Testis (tissue), 5 donors: ENCODE measurements at places on chromosomes 6 and 20. TPM values are rescaled to one million over a fixed set of nuclear protein-coding genes. Genes with fewer than 3 reads are reported as not detected.

Gene BPIFB4
- 1.1 TPM for total RNA-seq

DNA sequence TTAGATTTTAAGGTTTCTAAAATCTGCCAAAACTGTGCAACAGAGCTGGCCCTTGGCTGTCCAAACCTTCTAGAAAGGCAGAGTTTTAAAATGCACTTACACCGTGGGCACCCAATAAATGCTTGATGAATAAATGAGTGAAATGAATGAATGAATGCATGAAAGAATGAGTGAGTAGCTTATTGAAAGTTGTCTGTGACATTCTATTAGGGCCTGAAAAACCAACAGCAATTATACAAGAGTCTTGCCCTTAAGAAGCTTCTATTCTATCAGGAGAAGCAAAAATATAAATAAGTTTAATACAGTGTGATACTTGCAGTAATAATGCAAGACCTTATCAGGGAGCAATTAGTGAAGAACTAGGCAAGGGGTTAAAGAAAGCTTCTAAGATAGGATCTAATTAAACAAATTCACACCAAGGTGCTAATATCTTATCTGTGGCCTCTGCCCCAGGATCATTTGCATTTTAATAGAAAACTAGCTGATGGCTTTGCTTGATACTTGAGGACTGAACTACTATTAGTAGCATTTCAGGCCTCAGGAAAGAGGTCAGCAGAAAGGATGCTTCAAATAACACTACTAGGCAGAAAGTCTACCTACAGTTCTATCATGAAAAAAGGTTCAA lies 230.7 kb downstream of the GMPR start:
- H3K36me3 ChIP-seq, result no peaks in the 10 kb centered on the region
- H3K27me3 ChIP-seq, result no peaks in the 10 kb centered on the region
- H3K27ac ChIP-seq, result no peak overlapping the region
- peaks cover 6% of the 10 kb centered on the region for H3K4me1 ChIP-seq
- no peak overlapping the region for H3K4me3 ChIP-seq
- DNase-seq, result no peak

GRCh38 chr20:55580475-55580874 lies 424.8 kb downstream of the CBLN4 start:
- no peak overlapping the region for H3K4me3 ChIP-seq

- H3K36me3 ChIP-seq, result no peaks in the 10 kb centered on the region
- H3K4me3 ChIP-seq, result peak overlapping the region; percentile 46
- peak overlapping the region; percentile 75 for H3K27ac ChIP-seq
- no peaks in the 10 kb centered on the region for H3K27me3 ChIP-seq
Measured at GRCh38 chr6:26224940-26225847, 138.0 kb downstream of the HFE start.

Gene PLG
- not detected for total RNA-seq

Gene ZNF391
- 11.8 TPM for total RNA-seq

DNA sequence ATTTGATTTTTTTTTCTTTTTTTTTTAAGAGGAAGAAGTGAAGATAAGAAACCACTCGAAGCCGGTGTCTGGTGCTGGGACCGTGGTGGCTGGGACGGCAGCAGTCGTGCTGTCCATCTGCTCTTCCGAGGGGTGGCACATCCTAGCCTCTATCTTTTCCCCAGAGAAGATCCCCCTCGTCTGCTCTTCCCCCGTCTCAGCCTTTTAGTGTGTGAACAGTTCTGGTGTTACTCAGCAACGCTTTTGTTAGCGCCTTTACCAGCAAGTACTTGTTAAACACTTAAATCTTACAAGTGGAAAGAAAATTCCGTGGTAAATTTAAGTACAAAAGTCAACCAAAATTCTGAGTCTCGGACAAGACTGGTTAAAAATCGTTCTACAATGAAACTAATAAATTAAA lies 90.1 kb downstream of the RSPH3 start:
- H3K27ac ChIP-seq, result no peak overlapping the region
- H3K4me1 ChIP-seq, result no peaks in the 10 kb centered on the region

GRCh38 chr6:150228072-150228733 lies 85.4 kb downstream of the PPP1R14C start:
- DNase-seq, result no peak
- no peak overlapping the region for H3K4me3 ChIP-seq
- no peaks in the 10 kb centered on the region for H3K36me3 ChIP-seq
- no peaks in the 10 kb centered on the region for H3K27me3 ChIP-seq
- no peaks in the 10 kb centered on the region for H3K4me1 ChIP-seq

DNA sequence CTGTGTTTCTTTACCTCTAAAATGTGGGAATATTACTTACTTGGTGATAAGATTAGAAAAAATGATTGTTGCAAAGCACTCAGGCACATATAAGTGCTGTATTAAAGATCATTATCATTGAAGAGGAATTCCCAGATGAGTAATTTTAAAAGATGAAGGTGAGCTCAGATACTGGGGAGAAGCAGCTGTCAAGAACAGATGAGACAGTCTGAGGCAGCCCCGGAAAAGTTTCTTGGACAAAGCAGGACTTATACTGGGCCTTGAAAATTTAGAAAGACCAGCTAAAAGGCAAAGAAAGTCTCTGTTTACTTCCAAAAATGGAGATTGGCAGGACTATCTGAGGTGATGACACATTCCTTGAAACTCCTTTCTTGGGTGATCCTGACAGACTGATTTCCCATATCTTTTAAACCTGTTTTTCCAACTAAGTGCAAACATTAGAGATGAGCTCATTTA lies 93.8 kb upstream of the MARCKS start:
- no peaks in the 10 kb centered on the region for H3K36me3 ChIP-seq
- H3K4me3 ChIP-seq, result no peak overlapping the region
- no peaks in the 10 kb centered on the region for H3K27me3 ChIP-seq
- no peaks in the 10 kb centered on the region for H3K4me1 ChIP-seq
- no peak overlapping the region for H3K27ac ChIP-seq

Gene IL17F
- total RNA-seq, result not detected

Gene BCL2L1
- total RNA-seq, result 83.0 TPM

Gene MRPL14
- total RNA-seq, result 53.5 TPM

DNA sequence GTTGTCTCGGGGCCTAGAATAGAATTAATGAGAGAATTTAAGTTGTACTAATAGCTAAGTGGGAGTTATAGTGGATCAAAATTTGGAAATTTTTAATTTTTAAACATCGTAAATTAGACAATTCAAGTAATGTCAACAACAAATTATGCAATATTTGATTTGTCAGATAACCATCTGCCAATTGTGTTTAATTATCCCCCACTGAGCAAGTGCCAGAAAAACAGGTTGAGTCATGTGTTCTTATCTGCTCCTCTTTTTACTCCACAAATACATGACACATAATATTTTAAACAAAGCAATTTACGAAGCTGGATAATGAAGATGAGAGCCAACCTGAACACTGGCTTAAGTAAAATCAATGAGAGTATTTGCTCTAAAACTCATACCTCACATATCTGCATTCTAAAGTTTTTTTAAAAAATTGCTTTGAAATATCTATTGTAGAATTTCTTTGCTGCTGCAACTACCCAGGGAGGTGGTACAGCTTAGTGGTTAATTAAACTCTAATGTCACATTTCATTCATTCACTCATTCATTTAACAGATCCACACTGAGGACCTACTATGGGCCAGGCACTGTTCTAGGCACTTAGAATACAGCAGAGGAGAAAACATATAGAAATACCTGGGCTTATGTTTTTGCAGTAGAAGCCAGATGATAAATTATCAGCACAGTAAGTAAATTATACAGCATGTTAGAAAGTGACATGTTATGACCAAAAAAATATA lies 57.1 kb upstream of the MAP7 start:
- no peaks in the 10 kb centered on the region for H3K27me3 ChIP-seq
- no peak overlapping the region for H3K27ac ChIP-seq
- H3K4me1 ChIP-seq, result peaks cover 24% of the 10 kb centered on the region
- DNase-seq, result no peak

Gene HSD17B8
- 26.3 TPM for total RNA-seq

DNA sequence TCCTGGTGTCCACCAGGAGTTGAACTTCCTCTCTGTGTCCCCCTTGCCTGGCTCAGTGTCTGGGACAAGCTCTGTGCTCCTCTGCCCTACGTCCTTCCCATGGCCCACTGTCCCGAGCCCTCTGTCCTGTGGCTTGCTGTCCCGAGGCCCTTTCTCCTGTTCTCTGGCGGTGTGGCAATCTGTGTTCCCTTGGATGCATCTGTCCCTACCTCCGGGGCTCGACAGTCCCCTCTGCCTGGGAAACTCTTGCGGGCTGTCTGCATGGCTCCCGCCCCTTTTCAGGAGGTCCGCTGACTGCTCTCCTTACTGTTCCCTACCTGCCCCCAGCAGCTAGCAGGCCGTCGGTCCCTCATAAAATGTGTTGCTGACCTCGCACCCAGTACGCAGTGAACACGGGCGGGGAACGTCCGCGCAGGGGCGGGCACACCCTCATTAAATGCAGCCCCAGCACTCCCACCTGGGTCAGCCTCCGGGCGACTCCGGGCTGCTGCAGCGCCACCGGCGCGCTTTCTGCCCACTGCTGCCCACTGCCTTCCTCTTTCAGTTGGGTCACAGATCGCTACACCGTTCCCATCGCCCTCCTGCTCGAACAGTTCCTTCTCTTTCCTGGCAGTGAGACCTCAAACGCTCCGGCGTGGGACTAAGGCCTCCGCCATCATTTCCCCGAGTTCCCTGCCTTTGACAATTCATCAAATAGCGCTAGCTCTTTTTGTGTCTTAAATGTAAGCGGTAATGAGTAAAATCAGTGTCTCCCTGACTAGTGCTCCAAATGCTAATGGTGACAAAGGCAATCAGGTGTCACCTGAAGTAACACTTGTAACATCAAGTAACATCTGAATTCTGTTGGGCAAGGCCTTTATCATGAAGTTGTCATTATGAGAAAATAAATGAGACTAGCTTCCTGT lies 60.5 kb downstream of the RSPH3 start:
- H3K36me3 ChIP-seq, result no peaks in the 10 kb centered on the region
- H3K27me3 ChIP-seq, result no peaks in the 10 kb centered on the region
- H3K27ac ChIP-seq, result no peak overlapping the region

GRCh38 chr20:58339741-58340140 lies 30.2 kb downstream of the RAB22A start:
- no peaks in the 10 kb centered on the region for H3K36me3 ChIP-seq
- DNase-seq, result no peak
- no peak overlapping the region for H3K27ac ChIP-seq
- H3K4me3 ChIP-seq, result no peak overlapping the region
- no peaks in the 10 kb centered on the region for H3K4me1 ChIP-seq
- H3K27me3 ChIP-seq, result no peaks in the 10 kb centered on the region

Gene OR2W1
- not detected for total RNA-seq

- peak overlapping the region; percentile 59 for H3K27ac ChIP-seq
- H3K36me3 ChIP-seq, result no peaks in the 10 kb centered on the region
- H3K4me3 ChIP-seq, result no peak overlapping the region
Measured at GRCh38 chr6:16322666-16323312, 84.4 kb downstream of the GMPR start.

Gene FAM184A
- total RNA-seq, result 24.3 TPM

Gene MCCD1
- not detected for total RNA-seq

DNA sequence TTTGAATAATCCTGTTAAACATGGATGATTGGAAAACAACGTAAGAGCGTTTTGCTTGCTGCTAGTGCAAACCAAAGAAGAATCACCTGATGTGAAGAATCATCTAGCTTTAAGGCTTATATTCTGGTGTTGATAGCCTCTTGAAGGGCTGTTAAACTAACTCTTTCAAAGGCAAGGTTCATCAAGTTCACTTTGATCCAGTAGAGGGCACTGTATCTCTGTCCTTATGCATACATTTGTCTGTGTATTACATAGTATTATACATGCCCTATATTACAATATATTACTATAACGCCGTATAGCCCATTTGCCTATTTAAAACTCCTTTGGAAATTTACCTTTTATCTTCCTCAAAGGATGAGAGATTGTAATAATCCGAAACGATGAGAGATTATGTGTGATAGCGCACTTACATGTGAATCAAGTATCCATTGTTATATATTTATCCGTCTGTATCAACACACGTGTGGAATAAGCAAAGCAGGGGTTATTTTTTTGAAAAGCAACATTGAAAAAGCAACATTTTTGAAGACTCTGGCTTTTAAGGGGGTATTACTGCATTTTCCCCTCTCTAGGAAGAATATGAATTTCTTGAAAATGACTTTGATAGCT lies 50.8 kb upstream of the NRN1 start:
- H3K27me3 ChIP-seq, result no peaks in the 10 kb centered on the region
- no peak overlapping the region for H3K27ac ChIP-seq
- DNase-seq, result no peak
- H3K4me3 ChIP-seq, result peak overlapping the region; percentile 19
- H3K36me3 ChIP-seq, result no peaks in the 10 kb centered on the region

DNA sequence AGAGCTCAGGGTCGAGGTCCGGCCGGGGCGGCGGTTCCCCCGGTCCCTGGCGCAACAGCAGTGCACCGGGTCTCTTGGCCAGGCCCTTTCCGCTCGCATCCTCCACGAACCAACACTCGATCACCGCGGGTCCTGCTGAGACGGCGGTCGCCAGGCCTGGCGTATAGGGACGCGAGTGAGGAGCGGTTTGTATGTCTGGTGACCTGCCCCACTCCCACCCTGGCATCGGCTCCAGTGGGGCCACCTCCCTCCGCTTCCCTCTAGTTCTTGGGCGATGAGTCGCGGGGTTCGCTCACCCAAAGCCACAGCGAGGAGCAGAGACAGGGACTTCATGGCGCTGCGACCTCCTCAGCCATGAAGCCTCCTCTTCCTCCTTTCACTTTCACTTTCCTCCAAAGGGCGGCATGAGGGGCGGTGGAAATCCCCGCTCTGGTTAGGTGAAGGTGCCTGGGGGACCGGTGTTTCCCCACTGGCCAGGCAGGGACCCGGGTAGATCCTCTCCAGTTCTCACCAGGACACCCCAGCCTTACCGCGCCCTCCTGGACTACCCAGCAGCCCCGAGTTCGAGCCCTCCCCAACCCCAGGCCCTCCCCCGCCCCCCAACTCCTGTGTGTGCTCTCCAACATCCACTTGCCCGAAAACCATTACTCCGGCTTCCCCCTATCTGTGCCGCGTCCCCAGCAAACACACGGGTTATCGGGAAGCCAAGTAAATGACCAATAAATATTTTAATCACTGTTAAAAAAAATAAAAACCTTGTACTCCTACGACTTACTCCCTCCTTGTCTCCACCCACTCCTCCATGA lies at the start of gene TAPBP:
Gene TAPBP, minus strand, starts transcription at position 370 of the 806 bp plus-strand sequence. Its CDS starts 37 bp downstream, at position 333.
- no peaks in the 10 kb centered on the region for H3K27me3 ChIP-seq
- no peaks in the 10 kb centered on the region for H3K36me3 ChIP-seq
- peaks cover 33% of the 10 kb centered on the region for H3K4me1 ChIP-seq
- H3K27ac ChIP-seq, result peak within 1 kb of the TSS; percentile 97
- H3K4me3 ChIP-seq, result peak within 1 kb of the TSS; percentile 87

DNA sequence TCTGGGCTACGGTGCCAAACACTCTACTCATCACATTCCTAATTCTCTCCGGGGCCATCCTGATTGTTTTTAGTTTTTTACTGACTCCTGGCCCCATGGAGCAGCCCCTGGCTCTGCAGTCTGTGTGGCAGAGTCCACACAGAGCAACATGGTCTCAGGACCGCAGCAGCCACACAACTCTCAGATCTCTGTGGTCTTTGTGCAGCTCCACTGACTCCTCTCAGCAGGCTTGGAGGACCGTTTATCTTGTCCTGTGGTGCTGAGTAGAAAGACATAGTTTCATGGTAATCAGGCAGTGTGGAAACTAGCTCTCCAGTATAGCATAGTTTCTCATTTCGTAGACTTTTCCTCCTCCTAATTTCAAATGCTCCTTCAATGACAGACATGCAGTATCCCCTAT lies 168.4 kb downstream of the EDN1 start:
- H3K27ac ChIP-seq, result no peak overlapping the region
- no peaks in the 10 kb centered on the region for H3K4me1 ChIP-seq
- no peak overlapping the region for H3K4me3 ChIP-seq
